ENCODE measurements at places on chromosomes 16 and 17.

DNA sequence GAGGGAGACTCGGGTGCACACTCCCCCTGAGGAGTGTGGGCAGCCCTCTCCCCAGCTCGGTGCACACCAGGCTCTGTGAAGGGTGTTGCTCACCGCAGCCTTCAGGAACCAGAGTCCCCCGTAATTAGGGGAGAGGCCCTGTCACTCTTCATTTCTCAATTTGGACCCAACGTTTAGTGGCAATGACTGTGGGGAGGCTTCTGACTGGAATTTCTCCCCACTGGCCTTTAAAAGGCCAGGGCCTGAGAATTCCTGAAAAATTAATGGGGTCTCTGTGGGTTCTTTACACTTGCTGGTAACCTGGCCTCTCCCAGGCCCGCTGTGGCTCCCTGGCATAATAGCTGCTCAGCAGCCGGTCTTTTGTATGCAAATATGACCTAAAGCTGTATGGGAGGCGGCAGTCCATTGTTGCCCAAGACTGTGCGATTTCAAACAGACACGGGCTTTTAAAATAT lies 209.7 kb downstream of the MSI2 start:
- no peak for DNase-seq

DNA sequence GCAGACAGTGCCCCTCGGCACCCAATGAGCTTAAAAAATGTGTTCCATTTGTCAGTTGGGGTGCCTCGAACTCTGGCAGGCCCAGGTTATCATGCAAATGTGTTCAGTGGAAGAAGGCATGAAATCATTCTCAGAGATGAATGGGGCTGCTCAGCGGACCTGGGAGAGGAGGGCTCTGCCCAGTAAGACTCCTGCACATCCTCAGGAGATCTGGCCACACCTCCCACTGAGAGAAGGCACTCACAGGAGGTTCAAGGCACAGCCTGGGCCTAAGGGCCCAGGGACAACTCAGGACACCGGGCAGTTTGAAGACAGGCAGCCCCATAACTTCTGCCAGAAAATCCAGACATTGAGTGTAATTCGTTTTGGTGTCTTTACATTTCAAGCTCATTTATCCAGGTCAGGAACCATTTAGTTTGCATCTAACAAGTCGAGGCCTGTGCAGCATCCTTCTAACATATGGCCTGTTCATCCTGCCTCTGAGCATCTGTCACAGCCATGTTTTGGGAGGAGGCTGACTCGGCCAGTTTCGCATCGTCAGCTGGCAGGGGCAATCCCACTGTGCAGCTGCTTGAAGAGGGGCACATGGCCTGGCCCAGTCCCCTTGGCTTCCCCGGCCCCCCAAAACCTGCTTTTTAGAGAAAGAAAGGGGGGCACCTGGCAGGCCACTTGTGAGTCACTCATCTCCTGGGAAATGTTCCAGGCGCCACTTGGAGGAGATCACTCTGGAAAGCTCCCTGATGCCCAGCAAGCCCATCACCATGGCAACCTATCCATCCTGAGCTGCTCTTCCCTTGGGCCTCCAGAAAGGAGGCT lies 31.2 kb upstream of the BCAR1 start:
- DNase-seq, result no peak

GRCh38 chr17:41835800-41836549 lies at the start of gene NT5C3B:
TSS of gene NT5C3B (minus strand) at chr17:41836232. CDS start at chr17:41836193, 39 bp downstream.
- DNase-seq, result no peak

GRCh38 chr16:20938426-20938825 lies 37.9 kb downstream of the LYRM1 start:
- DNase-seq, result no peak

DNA sequence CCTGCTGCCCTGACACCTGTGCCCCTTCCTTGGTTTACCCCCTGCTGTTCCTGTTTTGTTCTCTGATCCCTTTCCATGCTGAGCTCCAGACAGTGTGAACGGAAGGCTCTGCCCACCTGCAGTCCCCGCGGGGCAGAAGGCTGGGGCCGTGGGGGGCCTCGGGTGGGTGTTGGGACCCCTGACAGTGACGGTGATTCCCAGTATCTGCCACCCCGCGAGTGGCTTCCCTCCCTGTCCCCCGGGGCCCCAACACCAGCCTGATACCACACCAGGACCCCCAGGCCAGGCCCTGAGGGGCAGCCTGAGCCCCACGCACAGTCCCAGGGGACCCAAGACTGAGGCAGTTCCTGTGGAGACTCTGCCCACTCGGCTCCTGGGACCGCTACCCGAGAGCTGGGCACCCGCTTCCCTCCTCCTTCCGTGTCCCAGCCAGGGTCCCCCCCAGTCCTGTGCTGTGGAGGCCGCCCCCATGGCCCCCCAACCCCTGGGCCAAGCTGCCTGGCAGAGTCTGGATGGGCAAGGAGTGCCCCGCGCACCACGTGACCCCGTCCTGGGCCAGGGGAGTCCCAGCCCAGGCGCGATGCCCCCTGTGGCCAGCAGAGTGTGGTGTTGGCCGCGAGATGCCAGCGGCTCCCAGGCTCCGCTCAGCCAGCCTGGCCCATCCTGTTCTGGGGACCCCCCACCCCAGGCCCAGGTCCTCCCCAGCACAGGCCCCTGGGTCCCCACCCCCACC lies 10.0 kb upstream of the C1QTNF8 start:
- DNase-seq, result peak; percentile 42

- DNase-seq, result no peak
Measured at GRCh38 chr17:14301279-14302090, 604 bp downstream of the HS3ST3B1 start.

GRCh38 chr17:1605681-1606351 lies 22.8 kb downstream of the SLC43A2 start:
- DNase-seq, result no peak

DNA sequence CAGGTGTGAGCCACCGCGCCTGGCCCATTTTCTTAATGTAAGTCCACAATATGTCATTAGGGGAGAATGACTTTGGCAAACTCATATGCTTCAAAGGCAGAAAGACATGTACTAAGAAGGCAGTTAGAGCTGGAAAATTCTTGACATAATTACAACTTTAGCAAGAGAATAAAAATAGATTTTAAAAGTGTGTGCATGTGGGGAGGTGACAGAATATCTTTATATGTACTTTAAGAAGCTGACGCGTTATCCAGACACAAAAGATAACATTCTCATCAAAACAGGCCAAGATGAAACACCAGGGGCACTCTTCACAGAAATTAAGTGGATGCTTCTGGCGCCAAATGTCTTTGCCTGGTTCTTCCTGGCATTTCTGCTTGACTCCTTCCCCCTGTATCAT lies 28.2 kb downstream of the GJC1 start:
- DNase-seq, result no peak

- no peak for DNase-seq
Measured at GRCh38 chr17:18167421-18167820, 16.2 kb upstream of the ALKBH5 start.

GRCh38 chr17:61574542-61575351 lies 16.3 kb downstream of the NACA2 start:
- DNase-seq, result peak; percentile 3

DNA sequence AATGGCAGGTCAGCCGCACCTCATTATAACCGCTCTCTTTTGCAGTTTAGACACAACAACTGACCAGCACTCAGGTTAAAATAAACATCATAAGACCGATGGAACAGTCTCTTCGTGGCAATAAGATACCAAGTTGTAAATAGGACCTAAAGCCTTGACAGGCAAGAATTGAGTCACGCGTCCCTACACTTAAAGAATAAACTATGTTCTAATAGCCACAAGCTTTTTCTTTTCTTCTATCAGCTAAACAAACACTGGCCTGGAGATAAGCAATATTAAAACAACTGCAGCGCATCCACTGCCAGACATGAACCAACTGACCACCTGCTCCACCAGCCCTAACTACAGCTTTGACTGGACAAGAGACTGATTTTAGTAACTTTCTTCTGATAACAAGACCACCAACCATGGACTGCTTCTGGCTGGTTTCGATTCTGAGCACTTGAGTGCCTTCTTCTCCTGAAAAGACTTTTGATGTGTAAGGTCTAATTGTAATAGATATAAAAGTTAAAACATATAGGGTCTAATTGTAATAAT lies 17.5 kb downstream of the SLFN12L start:
- no peak for DNase-seq

- DNase-seq, result no peak
Measured at GRCh38 chr16:89563639-89564392, 3.3 kb downstream of the RPL13 start.

DNA sequence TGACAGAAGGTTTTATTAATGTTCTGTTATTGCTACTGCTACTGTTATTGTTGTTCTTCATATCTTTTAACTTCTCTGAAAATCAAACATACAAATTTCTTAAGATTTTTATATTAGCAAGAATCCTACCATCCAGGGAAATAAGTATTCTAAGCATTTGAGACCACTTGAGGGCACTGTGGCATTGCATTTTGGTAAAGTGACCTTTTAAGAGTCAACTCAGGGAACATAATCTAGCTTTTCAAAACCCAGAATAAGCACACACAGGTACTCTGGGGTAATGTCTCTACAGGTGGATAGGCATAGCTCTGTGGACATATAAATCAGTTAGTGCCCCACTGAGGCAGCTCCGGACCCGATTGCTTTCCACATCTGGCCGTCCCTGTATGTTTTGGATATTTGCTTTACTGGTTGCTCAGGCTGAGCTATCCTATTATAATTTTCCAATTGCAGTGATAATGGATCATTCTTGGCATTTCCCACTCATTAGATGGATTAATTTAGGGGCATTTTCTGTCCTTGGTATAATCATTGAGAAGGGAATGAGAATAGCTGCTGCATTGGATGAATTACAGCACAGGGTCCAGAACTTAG lies 1425.1 kb upstream of the CDH8 start:
- no peak for DNase-seq

DNA sequence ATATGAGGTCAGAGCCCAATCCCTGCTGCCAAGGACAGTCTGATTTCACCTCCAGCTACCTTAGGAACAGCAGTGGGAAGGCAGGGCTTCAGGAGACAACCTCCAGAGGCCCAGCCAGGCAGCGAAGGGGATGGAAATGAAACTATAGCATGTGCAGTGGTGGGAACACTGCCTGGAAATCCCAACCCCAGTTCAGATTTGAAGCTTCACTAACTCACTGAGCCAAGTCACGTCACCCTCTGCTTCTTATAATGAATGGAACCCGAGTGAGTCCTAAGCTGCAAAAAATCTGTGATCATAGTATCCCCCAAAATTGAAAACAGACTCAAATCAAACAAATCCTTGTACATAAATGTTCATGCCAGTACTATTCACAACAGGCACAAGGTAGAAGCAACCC lies 36.0 kb upstream of the SLC39A11 start:
- no peak for DNase-seq
